ENCODE measurements at places on chromosomes 1 and 21.

GRCh38 chr1:172288581-172288980 lies 131.9 kb upstream of the C1orf105 start:
- no peak for DNase-seq

DNA sequence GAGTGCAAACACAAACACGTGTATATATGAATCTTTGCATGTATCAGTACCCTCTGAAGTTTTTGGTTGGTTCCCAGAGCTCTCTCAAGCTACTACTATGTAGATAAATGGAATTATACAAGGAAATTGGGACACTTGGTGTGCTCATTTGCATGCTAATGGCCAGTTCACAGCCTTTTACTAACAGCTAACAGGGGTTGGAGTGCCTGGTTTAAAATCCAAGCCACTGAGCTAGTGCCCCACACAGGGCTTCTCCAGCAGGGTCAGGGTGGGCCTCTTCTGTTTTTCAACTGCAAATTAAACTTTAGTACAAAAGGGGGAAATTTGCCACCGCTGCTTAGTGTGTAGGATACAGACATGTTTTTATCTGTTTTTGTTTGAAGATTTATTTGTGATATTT lies 121.0 kb downstream of the ATP5PO start:
- DNase-seq = no peak

GRCh38 chr1:4084048-4084431 lies 184.0 kb upstream of the C1orf174 start:
- peak; percentile 65 for DNase-seq

DNA sequence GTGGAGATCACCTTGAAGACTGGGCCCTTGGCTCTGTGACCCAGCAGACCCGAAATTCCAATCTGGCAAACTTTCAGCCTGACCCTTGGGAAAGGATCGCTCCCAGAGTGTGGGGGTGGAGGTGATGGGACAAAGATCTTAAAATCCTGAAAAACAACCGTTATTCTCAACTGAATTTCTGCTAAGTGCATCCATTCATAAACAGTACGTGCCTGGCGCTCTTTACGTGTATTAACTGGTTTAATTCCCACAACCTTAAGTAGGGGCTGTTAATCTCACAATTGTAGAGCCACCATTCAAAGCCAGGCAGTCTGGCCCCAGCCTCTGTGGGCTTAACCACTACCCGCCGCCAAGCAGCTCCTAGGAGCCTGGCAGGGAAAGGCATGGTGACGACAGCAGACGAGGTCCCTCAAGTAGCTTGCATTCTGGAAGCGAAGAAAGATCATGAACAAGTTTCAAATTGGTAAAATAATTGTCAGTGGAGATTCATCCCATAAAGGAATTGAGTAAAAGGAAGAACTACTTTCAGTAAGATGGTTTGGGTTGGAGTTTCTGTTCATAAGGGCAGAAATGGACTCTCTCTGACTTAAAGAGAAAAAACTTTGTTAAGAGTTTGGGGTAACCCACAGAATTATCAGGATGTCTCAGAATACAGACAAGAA lies 11.4 kb upstream of the RGS16 start:
- no peak for DNase-seq
